ENCODE measurements at places on chromosomes 5 and 9.

DNA sequence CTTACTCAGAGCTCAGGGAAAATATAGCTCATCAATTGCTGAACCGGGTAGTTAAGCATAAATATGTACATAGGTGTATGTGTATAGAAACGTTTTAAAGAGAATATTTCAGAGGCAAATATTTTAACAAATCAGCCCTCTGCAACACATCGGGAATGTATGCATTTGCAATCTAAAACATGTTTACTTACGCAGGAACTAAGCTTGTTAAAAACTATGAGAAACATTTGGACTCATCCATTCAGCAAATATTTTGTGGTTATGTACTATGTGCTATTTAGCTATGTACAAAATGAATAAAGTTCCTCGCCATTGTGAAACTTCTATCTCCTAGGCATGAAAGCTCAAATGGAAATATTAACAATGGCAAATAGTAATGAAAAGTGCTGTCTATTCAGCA, 469.9 kb downstream of the ARHGEF28 start:
- DNase-seq = no peak

- peak; percentile 61 for DNase-seq
Observed at GRCh38 chr5:72523960-72524582, 16.9 kb upstream of the ZNF366 start.

DNA sequence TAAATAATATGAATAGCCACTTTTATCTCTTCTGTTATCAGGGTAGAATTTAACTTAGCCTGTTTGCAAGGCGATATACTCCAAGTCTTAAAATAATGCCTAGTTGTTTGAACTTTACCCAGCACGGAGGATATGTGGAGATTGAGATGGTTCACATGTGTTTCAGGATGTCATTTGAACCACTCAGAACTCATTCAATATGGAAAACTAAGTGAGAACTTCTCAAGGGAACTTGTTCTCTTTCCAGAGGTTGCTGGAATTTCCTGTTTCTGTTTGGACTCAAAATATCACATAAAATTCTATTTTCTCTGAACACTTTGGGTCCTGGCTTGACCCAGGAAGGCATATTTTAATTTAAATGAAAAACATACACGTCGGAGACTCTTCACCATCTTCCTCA, 139.1 kb upstream of the MYO10 start:
- DNase-seq = no peak

- no peak for DNase-seq
Observed at GRCh38 chr5:38420246-38420645, 136.2 kb downstream of the LIFR start.

DNA sequence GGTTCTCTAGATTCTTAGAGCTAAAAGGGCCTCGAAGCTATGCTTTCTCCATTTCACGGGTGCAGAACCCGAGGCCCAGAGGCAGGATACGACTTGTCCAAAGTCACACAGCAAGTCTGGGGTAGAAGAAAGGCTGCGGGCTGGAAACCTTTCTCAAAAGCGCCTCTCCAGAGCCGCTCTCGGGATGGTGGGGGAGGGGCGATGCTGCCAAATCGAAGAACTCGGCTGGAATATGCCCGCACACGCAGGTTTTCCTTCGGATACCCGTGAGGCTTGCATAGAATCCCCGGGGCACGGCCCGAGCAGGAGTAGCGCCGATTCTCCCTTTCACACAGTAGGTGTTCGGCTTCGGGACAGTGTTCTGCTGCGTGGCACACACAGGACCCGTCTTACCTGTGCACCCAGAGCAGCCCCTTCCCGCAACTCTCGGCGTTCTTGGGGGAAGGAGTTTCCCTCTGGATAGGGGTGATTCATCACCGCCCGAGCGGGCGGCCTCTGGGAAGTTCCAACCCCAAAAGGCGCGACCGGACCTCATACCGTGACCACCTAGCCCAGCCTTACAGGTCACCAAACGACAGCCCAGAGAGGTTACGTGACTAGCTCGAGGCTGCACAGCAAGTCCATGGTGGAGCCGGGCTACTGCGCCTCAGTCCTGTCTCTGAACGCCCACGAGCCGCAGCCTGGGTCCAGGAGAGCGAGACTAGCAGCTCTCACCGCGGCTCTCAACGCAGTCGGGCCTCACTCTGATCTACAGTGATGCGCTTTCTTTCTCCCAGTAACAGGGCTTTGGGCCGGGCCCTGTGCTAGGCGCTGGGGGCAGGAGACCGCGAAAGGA, 4.1 kb downstream of the PAX5 start:
- no peak for DNase-seq

GRCh38 chr5:28313321-28313951, 1275.0 kb upstream of the CDH9 start:
- no peak for DNase-seq

DNA sequence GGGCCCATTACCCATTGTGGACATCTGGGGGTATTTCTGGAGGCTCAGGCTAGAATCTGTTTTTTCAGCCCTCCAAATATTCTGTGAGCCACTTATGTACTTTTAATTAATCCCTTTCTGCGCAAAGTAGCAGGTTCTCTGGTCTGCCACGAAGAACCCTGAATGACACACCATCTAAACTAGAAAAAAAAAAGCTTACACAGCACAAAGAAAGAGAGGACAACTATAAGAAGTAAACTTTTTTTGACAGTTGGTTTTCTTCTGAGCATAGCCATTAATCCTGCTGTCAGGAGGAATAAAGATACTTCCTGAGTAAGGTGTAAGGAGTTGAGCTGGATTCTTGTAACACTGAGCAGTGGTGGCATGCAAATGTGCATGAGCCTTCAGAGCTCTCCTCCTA, 327.5 kb downstream of the TMEM232 start:
- DNase-seq = no peak
